ENCODE measurements at places on chromosomes 6 and 20.

- no peak for DNase-seq
Observed at GRCh38 chr6:130240232-130240631, 17.5 kb upstream of the SAMD3 start.

DNA sequence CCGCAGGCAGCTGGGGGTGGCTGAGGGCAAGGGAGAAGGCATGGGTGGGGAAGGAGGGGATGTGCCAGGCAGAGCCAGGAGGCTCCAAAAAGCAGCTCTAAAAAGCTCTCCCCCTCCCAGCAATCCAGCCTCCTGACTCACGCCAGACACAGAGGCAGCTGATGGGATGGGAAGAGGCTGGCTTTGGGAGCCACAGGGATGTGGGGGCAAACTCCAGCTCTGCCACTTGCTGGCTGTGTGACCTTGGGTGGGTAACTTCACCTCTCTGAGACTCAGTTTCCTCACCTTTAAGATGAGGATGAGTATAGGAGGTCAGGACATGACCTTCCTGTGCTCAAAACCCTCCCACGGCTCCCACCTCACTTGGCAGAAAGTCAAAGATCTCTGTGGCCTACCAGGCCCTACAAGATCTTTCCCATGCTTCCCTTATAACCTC lies 148.9 kb downstream of the CEBPB start:
- DNase-seq = no peak

DNA sequence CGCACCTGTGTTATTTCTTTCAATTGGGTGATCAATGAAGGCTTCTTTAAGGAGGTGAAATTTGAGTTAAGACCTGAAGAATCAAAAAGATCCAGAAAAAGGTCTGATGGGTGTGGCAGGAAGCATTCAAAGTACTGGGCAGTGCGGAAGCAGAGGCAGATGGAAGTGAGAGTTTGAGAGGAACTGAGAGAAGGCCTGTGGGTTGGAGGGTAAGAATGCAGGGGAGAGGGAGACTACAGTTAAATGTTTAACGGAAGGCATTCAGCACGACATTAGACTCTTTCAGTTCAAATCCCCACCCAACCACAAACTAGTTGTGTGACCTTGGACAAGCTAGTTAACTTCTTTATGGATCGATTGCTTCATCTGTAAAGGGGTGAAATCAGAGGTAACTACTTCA lies 50.5 kb upstream of the GCM1 start:
- DNase-seq = no peak

- no peak for DNase-seq
Observed at GRCh38 chr6:134347885-134348805, 30.2 kb upstream of the SGK1 start.

GRCh38 chr6:56946368-56946767 lies 8.5 kb upstream of the BEND6 start:
- DNase-seq = no peak

- no peak for DNase-seq
Observed at GRCh38 chr20:54620611-54621010, 145.2 kb downstream of the DOK5 start.

GRCh38 chr20:21272279-21272678 lies 30.9 kb upstream of the XRN2 start:
- no peak for DNase-seq

DNA sequence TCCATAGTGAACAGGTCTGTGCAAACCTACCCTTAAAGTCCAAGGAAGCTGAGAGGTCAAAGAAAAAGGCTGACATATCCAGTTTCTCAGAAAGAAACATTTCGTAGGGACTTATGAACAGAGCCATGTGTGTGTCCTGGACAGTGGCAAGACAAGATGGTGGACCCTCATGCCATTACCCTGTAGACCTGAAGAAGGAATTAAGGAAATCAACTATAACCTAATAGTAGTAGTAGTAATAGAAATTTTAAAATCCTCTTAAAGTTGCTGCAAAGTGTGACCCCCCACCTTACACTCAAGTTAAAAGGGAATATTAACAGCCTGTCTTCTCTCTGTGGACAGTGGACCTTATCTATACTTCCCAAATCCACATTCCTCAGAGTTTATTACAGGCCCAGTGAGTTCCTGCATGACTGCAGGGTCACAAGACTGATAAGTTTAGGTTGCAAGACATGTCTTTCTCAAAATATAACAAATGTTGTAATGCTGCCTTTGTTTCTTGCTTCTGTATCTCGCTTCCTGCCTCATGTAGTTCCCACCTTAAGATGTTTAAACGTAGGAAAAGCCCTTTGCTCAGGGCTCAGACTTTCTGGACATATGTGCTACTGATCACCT lies 10.6 kb downstream of the IL22RA2 start:
- no peak for DNase-seq

GRCh38 chr6:45843848-45844521 lies 171.7 kb downstream of the CLIC5 start:
- no peak for DNase-seq

- no peak for DNase-seq
Observed at GRCh38 chr20:57079031-57080005, 187.1 kb downstream of the BMP7 start.

- no peak for DNase-seq
Observed at GRCh38 chr6:157982563-157983405, 1.1 kb downstream of the SYNJ2 start.

GRCh38 chr20:13220194-13220903 lies 725 bp upstream of the ISM1 start:
- no peak for DNase-seq

DNA sequence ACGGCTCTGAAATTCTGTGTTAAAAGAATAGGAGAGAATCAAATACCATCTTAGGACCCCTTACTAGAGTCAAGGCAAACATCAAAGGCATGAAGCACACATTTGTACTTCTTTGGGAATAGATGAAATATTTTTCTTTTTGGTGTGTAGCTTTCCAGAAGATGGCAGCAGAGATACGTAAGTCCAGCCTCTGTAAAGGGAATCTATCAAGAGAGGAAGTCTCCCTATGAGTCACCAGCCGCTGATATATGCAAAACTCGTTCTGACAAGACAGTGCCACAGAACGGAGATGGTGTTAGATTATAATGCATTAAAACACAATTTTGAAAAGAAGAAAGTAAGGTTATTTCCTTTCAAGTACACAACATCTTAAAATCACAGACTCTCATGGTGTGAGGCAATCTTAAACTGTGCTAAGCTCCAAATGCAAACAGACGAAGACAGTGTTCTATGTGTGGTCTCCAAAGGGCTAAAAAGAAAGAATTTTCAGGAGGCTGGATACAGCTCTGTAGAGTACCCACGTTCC lies 120.0 kb upstream of the AGPAT4 start:
- no peak for DNase-seq

DNA sequence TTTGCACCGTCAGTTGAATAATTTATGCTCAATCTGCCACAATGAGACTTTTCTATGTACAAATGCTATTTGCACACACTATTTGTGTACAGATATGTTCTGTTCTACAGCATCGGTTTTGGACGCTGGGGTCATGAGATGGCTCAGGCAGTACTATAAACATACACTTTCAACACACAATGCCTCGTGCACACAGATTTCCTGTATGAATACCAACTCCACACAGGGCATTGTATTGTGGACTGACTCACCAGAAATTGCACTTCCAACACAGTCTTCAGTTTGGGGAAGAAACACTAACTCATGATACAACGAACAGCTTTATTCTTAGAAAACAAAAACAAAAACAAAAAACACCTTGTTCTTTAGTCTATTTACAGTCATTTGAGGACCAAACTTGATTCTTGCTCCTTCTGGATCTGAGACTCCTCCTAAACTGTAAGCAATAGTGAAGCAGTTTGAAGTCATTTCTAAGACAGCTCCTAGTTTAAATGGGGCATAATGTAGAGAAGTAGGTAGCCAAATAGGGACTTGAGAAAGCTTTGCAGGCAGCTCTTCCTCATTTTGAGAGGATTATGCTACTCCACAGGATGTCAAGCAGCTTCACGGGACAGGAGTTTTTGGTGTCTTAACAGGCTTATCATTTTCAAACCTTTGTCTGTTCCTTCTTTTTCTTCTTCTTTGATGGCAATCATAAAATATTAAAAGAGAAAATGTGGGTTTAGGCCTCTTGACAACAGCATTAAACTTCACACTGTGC lies 33.7 kb downstream of the GJA10 start:
- no peak for DNase-seq

DNA sequence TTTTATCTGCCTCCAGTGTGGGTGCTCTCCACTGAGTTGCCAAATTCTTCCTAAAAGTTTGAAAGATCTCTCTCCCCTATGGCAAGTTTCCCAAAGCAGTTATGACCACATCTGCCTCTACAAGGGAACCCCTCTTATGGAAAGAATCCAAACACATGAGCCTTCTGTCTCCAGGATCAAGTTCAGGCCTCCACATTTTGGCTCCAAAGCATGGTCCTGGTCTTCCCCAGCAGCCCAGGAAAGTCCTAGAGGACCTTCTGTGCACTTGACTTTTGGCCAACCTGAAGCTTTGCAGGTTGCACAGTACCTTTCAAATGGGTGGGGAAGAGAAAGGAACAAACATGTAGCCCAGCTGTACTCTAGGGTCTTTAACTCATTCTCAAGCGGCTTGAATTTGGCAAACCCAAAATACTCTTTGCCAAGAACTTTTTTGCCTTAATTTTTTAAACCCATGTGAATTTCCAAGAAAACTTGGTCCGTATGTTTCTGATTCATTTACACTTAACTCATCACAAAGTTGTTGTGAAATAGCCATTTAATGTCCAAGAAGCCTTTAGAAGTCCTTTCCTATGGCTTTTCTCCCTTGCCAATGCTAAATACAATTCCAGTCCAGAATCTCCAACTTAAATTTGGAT lies 240.1 kb upstream of the TBX18 start:
- no peak for DNase-seq

DNA sequence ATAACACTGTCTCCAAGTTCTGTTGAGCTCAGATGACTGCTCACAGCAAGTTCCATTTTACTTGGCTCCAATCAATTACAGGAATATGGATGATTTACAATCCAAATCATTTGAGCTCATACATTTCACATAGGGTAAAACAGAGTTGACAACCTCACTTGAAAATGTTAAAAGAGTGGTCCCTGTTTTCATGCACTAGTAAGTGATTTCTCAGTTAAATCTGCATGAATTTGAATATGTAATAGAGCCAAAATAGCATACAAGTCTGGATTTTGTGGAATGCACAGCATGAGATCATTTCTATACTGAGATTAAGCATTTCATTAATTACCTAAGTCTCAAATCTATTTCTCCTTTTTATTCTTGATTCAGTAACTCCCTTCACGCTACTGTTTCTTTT lies 217.6 kb downstream of the SIM1 start:
- DNase-seq = no peak

DNA sequence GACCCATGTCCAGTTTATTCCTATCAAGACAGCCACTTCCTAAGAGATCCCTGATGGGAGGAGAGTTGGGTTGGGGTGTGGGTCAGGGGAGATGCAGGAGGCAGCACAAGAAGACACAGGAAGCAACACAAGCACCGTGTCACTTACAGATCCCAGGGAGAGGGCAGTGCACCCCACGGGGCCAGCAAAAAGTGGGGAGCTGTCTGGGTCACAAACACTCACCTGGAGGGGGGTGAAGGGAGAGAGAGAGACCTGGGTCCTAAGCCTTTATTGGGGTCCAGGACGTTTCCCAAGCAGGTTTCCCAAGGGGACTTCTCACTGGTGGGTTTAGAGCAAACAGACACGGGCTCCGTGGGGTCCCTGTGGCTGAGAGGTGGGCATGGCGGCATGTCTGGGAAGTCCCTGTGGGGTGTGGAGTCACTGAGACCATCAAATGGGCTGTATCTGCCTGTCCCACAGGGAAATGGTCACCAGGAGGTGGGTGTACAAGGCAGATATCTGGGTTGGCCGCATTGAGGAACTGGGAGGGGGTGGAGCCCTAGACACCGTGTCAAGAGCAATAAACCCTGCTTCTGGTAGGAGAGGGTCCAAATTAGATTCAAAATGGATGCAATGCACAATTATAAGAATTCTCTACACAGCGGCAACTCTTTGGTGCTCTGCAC lies 1.6 kb upstream of the CD93 start:
- DNase-seq = no peak

DNA sequence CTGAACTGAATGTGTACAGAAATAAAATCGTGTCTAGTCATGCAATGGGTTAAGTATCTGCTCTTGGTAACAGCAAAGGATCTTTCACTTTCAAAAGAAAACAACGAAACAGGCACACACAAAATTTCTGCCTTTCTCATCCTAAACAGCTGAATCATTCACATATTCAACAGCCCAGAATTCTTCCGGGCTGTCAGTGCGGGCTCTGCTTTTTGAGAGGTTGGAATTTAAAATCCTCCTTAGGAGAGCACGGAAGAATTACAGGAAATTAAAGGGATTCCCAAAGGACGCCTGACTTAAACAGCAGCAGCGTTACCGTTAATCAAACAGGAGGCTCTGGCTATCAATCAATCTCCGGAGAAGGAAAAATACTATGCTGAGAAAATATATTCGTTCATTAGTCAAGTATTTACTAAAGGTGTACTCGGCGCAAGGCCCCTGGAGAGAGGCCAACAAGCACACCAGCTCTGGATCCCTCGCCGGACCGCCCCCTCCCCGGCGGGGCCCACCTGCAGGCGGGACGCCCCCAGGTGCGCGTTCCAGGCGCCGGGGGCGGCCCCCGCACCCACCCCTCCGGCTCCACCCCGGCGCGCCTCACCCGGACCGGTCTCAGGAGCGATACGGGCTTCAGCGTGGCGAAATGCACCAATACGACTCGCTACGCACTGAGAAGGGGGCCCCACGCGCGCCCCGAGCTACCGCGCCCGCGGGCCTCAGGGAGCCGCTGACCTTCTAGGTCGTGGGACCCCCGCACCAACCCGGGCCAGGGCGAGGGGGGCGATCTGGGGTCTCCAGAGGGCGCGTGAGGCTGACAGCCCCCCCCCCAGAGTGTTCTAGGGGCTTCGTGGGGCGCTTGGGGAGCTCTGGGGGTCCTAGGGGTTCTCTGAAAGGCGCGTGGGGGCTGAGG lies 1.0 kb downstream of the NAPB start:
- DNase-seq = no peak

DNA sequence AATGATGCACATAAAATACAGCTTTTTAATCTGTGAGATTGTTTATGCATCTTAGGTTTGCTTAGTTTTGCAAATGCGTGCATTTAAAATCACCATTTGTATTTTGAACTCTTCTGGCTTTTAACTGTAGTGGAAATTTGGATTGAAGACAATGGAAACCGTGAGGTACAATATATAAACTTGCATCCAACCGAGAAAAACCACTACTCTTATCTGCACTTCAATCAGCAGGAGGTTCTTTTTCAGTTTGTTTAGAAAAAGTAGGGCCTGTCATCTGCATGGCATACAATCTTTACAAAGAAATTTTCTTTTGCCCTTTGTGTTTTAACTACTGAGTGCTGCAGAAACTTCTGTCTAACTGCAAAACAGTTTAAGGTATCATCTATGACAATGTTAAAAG lies 132.8 kb downstream of the LAMA2 start:
- no peak for DNase-seq

DNA sequence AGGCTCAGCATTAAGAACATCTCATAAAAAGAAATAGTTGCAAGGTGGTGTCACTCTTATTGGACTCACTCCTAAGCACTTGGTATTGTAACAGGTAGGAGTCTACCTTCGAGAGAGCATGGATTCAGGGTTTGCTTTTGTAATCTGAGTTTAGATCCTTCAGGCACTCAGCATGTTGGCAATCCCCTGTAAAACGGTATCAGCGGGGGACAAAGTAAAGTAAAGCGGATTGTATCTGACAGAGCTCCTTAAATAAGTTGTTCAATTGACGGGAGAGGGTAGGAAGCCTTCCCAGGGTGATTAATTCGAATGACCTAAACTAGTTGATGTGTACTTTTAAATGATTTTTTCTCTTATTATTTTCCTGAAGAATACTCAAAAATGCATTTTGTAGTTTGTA lies 869.8 kb upstream of the EPHA7 start:
- DNase-seq = no peak
